Right atrium auricular region (tissue), 2 donors: ENCODE measurements at places on chromosomes 6 and 20. TPM values are rescaled to one million over a fixed set of nuclear protein-coding genes. Genes with fewer than 3 reads are reported as not detected.

DNA sequence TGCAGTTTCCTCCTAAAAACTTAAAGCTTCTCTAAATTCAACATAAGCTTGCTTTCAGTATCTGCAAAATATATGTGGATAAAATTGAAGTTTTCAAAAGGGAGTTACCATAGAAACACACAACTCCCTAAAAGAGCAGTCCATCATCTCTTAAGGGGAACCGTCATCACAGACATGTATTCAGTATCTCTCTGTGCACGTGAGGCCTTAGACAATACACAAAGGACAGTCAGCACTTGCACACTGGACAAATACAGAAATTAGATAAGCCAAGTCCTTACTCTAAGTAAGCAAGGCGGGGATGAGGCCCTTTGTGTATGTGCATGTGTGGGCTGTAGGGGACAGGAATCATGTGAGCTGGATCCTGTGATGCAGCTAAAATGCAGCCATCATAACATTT is 136.6 kb downstream of the BACH2 start:
- no peak for DNase-seq

GRCh38 chr20:53321596-53321995 is 272.0 kb downstream of the ZNF217 start:
- no peak for DNase-seq

GRCh38 chr6:161498359-161498758 is 224.5 kb upstream of the AGPAT4 start:
- DNase-seq = no peak

DNA sequence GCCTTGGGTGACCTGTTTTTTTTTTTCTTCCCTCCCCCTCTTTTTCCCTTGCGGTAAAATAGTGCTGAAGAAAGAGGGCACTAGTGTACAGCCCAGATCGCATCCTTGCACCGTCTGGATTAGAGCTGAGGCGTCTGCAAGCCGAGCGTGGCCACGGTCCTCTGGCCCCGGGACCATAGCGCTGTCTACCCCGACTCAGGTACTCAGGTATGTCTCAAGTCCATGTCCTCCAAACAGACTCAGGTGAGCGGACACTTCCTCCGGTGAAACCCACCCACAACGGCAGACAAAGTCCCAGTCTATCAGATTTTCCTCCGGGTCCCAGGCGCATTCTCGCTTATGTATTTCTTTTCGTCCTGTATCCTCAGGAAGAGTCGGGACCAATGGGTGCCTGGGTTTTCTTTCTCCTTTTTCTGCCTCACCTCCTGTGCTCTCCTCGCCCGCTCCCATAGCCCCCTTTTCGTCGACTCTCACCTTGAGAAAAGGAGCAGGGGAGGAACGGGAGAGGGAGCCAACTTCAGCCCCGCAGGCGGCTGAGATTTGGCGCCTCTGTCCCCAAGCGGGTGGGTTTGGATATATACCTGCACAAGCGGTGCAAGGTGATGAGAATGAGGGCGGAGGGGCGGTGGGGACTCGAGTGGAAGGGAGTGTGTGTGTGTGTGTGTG is 1.1 kb upstream of the GRM1 start:
- no peak for DNase-seq

The ZBTB46 gene
- total RNA-seq = 17.8 TPM

The MATN4 gene
- not detected for total RNA-seq
